ENCODE measurements at places on chromosomes 2 and 18. TPM values are rescaled to one million over a fixed set of nuclear protein-coding genes. Genes with fewer than 3 reads are reported as not detected.

GRCh38 chr18:10405014-10405493, 49.4 kb upstream of the APCDD1 start:
- DNase-seq: no peak

DNA sequence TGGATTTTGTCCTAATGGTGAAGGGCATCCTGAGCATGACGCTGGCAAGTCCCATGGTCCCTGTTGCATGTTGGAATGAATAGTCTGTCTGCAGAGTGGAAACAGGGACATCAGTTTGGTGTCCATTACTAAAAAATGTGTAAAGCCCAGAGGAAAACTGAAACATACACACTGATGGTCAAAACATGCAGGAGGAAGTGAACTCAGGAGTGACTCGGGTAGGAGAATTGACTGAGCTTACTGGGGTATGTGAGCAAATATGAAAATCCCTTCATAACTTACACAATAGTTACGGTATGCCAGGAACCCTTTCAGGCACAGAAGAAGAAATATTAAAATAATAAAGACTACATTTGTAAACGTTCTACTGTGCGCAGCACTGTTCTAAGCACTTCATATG, 5.6 kb upstream of the SOX11 start:
- DNase-seq: no peak

Gene NCK2
- total RNA-seq: 46.6 TPM

Gene PAPOLG
- 14.7 TPM for total RNA-seq

DNA sequence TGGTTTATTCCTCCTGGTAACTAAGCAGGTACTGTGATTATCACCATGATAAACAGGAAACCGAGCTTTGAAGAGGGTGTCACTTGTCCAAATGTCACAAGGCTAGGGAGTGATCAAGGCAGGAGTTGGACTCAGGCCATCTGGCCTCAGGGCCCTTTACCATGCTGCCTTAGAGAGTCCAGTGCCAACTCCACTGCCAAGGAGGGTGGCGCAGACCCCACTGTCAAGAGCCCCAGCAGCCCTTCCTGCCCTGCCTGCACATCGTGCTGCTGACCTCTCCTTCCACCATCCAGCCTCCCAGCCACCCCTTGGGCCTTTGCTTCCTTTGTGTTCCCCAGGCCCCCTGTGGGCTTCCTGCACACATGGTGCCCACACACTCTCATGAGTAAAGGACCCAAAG, 48.3 kb downstream of the TNS1 start:
- DNase-seq: no peak

Gene ATG4B
- total RNA-seq: 92.4 TPM

GRCh38 chr2:135159191-135159590, 107.1 kb downstream of the RAB3GAP1 start:
- no peak for DNase-seq

GRCh38 chr18:8982416-8983183, 119.9 kb upstream of the NDUFV2 start:
- DNase-seq: peak; percentile 80

DNA sequence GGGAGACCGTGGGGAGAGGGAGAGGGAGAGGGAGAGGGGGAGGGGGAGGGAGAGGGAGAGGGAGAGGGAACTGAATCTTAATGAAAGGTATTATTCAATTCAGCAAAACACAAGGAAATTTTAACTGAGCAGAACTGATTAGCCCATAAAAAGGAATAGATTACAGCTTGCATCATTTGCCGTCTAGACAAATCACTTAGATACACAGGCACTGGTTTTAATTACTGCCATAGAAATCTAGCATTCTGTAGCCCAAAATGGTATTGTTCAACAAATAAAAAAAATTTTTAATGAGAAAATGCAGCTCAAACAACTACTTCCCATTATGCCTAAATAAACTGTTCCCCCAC, 7.9 kb upstream of the KCNF1 start:
- no peak for DNase-seq

DNA sequence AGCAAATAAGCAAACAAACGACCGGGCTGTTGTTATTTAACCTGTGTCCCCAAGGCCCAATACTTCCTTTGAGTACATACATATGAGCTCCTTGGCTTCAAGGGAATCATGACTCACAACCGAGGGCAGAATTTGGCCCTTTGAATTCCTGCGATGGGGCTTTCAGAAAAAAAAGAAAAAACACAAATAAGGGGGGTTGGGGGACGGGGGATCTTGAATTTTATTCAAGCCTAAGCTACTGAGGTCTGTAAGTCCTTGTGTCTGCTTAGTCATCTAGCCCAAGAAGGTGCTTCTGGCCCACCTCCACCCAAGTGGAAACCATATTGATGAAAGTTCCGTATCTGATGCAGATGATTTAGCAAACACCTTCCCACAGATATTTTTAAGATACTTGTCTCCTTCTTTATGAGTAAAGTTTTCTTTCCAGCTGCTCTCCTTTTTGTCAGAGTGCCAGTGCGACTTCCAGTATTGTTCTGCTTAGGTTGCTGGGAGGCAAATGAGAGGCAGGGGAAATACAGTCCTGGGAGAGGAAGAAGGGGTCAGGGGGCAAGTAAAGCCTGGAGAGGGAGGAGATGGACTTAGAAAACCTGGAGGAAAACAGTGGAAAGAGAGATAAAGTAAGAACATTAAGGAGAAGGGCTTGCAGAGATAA, 169.6 kb downstream of the ZEB2 start:
- peak; percentile 39 for DNase-seq

DNA sequence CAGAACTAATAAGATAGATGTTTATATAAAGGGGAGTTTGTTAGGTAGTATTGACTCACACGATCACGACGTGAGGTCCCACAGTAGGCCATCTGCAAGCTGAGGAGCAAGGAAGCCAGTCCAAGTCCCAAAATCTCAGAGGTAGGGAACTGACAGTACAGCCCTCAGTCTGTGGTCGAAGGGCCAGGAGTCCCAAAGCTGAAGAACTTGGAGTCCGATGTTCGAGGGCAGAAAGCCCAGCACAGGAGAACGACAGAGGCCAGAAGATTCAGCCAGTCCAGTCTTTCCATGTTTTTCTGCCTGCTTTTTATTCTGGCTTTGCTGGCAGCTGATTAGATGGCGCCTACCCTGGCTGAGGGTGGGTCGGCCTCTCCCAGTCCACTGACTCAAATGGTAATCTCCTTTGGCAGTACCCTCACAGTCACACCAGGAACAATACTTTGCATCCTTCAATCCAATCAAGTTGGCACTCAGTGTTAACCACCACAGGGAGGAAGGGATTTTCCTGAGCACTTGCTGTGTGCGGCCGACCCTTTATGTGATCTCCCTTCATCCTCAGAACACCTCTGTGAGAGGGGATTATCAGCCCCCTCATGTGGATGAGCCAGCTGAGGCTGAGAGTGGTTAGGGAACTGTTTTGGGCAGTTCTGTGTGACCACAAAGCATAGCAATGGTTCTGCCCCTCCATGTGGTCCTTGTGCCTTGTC, 78.3 kb downstream of the RNF144A start:
- DNase-seq: no peak

Gene RNF152
- total RNA-seq: 2.9 TPM

Gene LNPK
- total RNA-seq: 51.5 TPM

DNA sequence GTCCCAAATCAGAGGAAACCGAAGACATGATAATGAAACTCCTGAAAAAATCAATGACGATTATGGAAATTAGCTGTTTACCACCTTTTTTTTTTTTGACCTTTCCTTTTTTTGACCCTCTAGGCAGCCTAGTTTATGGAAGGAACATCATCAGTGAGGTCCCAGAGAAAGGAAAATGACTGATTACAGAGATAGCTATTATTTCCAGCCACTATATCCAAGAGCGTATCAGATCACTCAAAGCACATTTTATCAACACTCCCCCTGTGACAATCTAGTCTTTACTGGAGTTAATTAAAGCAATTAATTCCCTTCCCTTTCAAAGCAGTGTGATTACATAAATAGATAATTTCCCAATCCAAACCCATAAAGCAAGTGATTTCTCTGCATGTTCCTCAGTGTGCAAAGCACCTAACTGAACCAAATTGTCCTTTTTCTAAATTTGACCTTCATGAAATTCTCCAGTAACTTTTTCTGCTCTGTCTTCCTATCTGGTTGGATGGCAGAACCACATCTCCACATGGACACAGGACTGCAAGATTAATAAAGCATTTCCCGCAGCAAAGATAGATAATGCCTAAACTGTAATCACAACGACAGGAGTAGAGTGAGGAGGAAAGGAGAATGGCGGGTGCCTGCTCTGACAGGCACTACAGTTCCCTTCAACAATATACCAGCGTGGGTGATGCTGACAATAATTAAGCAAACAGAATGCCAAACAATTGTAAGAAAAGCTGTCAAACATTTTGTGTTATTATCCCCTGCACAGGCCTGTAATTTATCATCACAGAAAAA, 194.4 kb downstream of the SLC8A1 start:
- no peak for DNase-seq

Gene ZNF396
- total RNA-seq: 0.27 TPM

Gene RESP18
- total RNA-seq: not detected

DNA sequence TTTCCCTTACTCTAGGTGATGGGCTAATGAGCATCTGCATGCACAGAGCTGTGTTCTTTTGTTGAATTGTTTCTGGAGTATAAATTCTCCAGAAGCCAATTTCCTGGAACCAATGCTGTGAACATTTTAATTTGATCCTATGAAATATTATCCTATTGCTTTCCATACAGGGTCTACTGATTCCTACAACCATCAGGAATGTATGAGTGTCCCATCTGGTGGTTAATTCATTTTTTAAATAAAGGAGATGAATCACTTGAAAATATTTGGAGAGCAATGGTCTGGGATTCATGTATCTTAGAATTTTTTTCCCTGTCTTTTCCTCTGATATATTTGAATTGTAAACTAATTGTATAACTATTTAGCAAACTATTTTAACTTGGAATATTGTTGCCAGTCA, 14.0 kb downstream of the KIF5C start:
- DNase-seq: no peak

Gene FAM237A
- total RNA-seq: not detected

GRCh38 chr2:204180649-204181048, 244.1 kb downstream of the ICOS start:
- peak; percentile 70 for DNase-seq

DNA sequence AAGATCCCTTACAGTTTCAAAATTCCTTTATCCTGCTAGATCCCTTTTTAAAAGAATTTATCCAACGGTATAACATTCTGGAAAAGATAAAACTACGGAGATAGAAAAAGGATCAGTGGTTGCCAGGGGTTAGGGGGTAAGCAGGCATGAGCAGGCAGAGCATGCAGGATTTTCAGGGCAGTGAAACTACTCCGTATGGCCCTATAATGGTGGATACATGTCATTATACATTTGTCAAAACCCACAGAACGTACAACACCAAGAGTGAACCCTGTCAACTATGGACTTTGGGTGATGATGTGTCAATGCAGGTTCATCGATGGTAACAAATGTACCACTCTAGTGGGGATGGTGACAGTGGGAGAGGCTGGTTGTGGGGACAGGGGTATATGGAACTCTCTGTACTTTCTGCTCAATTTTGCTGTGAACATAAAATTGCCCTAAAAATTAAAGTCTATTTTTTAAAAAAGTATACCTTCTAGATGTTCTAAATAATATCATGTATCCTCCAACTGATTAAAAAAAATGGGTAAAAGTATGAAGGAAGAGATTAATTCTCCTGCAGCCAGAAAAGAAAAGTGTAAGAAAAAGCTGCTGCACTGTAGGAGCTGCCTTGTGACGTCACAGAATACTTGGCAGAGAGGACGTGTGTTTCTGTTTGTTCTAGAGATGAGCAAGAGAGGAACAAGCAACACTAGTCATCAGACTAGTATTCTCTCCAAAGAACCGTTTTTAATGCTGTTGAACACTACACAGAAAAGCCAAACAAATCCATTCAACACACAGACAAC, 23.6 kb downstream of the ANKRD44 start:
- DNase-seq: peak; percentile 66

DNA sequence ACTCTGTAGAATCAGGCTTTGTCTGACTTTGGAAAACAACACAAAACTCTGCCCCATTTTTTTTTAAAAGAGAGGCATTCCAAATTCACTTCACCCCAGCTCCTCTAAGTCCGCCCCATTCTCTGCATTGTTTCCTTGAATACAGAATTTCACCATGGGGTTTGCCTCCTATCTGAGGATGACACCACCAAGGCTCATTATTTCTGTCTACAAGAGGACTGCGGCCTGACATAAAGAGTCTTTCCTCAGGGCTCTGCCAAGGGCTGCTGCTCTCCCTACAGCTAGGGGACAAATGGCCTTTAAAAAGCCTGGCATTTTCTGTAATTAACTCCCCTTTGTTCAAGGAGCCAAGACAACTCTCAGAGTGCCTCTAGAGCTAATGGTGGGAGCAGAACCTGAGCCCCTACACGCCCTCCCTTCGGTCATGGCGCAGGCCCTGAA, 4.6 kb downstream of the CHST10 start:
- DNase-seq: no peak

DNA sequence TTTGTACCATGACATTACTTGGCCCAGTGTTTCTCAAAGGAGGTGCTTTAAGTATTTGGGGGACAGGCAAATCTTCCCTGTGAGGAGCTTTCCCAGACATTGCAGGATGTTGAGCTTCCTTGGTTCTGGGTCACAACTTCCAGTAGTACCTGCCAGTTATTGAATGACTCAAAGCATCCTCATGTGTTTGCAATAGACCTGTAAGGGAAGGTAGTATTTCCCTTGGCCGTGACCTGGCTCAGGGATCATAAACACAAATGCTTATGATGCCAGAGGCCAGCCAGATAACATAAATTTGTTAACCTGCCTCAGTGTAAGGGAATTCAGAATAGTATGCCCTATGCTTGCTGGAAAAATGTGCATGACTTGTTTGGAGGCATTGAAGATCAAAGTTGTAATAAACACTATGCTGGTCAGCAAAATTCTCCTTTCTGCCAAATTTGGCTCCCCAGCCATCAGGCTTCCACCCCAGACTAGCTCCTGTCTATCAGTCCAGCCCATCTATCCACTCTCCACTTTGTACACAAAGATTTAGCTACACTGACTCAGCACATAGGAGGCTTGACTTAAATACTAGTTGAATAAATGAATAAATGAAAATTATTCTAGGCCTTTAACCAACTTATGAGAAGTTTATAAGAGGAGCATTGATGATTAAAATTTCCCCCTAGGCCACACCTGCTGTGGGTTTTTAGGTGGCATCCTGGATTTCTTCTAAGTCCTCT, 102.0 kb upstream of the EFEMP1 start:
- DNase-seq: no peak

Gene RAPH1
- 41.3 TPM for total RNA-seq

DNA sequence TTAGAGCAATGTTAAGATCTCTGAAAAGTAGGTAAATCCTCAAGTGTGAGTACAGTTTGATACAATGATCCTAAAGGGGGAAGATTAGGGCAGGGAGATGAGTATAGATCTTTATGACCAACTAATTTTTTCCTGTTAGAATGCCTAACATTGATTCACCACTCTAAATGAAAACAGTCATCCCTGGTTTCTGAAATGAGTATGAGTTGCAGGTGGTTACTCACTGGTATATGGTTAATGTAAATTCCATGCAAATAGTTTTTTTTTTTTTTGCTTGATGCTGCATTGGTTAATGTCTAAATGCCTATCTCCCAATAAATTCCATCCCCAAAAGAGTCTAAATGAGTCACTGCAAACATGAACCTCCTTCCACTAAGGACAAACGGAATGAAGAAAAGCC, 55.0 kb upstream of the SERPINB2 start:
- no peak for DNase-seq

Data from myocyte (in vitro differentiated cells).